ENCODE measurements at places on chromosomes 3 and 15.

- DNase-seq, result no peak
These were observed 112.3 kb downstream of the GALK2 start for GRCh38 chr15:49282366-49282765.

DNA sequence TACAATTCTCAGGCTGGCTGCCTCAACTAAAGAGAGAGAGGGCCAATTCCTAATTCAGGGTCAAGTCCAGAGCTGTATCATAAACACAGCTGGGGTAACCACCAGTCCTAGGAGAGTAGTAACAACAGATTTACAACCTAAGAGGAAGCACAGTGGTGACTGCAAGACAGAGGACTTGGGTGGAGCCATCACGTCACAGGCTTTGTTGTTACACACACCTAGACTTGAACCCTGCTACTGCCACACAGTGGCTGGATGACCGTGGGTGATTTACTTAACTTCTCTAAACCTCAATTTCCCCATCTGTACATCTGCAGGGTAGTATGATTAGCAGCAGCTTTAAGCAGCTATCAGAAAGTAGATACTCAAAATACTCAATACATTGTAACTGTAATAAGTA, 78.6 kb downstream of the MYLK start:
- DNase-seq, result no peak

DNA sequence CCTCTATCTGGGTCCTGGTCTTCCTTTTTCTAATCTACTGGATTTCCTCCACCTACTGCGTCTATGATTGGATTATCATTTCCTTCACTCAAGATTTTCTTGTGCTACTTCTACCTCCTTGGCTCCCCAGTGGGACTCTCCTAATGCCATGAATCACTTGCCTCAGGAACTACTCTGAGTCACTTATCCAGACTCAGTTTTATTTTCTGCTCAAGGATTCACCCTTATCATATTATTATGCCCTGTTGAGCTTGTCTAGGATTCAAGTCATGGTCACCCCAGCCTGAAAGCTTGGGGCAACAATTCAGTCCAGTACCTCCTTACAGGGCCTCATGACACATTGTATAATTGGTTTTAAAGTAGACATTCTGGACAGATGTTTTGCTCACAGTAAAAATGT, 968.1 kb downstream of the ROBO1 start:
- DNase-seq, result no peak

GRCh38 chr3:152298393-152299248, 29.9 kb downstream of the MBNL1 start:
- DNase-seq, result peak; percentile 89

- no peak for DNase-seq
These were observed 210.0 kb downstream of the MAGI1 start for GRCh38 chr3:65828706-65829105.

- DNase-seq, result no peak
These were observed 47.1 kb upstream of the SERPINI2 start for GRCh38 chr3:167521006-167521355.

DNA sequence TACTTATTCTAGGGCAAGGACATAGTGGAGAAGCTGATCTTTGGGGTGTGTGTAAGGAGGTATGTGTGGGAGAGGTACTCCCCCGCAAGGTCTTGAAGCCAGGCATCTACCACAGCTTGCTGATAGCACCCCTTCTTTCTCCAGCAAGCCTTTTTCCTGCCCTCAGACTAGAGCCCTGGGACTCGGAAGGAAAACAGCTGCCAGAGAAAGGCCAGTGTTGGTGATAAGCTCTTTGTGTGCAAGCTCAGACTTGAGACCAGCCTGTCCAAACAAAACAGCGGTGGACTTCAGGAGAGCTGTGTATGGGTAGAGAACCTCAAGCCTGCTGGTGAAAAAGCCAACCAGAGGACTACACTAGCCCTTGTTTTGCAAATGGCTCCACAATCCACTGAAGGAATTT, 1028.6 kb downstream of the MCTP2 start:
- DNase-seq, result no peak
